ENCODE measurements at places on chromosomes 6 and 20.

DNA sequence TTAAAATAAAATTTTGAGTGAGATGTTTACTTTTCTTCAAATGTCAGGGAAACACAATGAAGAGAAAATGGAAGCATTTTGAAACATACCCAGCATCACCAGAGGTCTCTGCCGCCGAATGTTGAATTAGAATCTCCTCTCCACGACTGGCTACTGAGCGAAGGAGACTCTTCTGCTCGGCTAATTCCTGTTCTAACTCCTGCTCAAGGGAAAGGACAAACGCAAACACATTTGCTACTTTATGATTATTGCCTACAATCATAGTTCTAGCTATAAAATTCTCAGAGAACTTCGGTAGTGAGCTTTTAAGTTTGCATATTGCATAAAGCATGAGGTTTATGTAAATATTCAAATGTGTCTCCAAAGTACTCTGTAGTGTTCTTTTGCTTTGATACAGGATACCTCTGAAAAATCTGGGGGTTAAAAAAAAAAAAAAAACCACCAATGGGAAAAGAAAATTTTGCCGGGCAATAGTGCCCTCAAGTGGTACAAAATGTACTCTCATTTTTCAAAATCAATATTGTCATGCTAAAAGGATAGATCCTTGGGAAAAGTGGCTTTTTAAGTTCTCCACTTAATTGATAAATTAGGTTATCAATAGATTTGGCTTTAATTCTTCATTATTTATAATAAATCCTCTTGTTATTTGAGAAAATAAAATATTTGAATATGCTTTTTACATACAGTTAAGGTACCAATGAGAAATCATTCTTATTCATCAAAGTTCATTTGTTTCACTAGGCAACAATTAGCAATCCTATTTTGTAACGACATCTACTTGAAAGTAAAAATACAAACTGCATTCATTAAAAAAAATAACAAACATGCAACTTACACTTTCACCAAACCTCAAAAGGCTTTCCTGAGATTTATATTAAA, 369.0 kb downstream of the SYNE1 start:
- H3K4me3 ChIP-seq, result no peak overlapping the region
- H3K27me3 ChIP-seq, result no peaks in the 10 kb centered on the region
- peaks cover 3% of the 10 kb centered on the region for H3K4me1 ChIP-seq
- H3K27ac ChIP-seq, result no peak overlapping the region
- DNase-seq, result no peak

GRCh38 chr6:73309535-73309784, 44.6 kb downstream of the DPPA5 start:
- peaks cover 23% of the 10 kb centered on the region for H3K4me1 ChIP-seq
- H3K27me3 ChIP-seq, result peaks cover 44% of the 10 kb centered on the region
- H3K4me3 ChIP-seq, result peak overlapping the region; percentile 89
- H3K36me3 ChIP-seq, result no peaks in the 10 kb centered on the region
- DNase-seq, result no peak

DNA sequence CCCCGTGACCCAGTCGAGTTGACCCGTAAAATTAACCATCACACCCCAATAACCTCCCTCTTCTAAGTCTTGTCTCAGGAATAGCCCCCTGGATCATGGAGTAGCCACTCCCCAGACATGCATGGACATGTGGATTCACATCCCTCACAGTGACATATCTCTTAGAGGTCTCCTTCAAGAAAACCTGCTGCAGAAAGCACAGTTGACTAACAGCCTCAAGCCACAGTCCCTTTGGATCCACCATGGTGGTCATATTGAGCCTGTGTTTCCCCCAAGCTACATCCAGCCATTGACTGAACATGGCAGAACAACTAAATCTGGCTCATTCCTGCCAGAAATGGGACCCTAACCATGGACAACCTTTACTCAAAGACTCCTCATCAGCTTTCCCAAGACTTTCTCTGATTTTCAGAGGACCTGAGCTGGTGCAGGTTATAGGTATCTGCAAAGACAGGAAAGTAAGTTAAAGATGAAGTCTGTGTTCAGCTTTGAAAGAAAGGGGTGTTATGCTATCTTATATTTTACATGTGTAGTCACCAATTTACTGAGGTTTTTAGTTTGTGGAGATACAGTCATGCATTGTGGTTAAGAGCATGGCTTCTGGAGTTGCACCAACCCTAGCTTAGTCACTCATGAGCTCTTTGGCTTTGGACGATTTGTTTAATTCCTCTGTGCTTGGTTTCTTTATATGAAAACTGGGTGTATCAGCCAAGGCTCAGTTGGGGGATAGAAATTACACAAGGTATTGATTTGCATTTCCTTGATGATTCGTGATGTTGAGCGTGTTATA, 219.1 kb downstream of the MYLK4 start:
- no peaks in the 10 kb centered on the region for H3K36me3 ChIP-seq
- H3K27me3 ChIP-seq, result peaks cover 58% of the 10 kb centered on the region
- no peaks in the 10 kb centered on the region for H3K4me1 ChIP-seq

DNA sequence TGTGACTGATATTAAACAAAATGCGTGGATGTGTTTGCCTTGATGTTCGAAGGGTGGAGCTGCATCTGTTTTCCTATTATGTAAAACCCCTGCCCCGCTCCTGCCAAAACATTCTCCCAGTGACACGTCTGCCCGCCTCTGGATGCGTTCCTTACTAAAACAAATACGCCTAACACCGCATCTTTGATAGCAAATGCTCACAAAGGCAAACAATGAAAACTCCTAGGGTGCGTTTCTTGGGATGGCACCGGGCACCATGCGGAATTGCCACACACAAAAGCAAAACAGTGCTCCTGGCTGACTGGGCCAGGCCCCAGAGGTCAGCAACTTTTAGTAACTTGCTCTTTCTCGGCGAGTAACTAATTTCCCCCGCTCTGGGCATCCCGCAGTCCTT, 9.0 kb upstream of the FOXC1 start:
- no peak overlapping the region for H3K27ac ChIP-seq
- DNase-seq, result no peak
- no peak overlapping the region for H3K4me3 ChIP-seq
- H3K4me1 ChIP-seq, result peaks cover 7% of the 10 kb centered on the region

DNA sequence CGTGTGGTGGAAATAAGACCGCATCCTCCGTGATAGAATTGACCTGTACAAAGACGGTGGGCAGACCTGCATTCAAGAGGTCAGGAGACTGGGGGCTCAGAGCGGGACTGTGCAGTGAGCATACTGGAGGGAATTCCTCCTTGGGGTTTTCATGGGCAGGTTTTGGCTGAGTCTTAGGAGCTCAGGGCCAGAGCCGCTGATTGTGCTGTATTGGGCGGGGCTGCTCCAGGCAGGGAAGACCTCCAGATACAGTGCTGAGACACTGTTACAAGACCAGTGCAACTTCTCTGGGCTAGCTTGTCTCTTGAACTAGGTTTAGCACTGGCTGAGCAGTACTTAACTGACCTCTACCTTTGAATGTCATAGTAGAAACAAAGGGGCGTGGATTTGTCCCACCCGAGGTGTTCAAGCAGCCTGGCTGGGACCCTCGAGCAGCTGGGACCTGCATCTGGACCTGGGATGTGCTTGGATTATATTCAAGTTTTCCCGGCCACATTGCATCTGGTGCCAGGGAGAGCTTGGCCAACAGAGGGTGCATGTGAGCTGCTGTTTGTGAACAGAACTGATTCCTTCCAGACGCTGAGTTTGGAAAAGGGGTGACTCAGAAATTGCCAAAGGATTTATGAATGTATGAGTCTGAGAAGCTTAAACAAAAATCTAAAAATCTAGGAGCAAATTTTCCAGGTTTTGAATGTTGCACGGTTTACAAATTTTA, 33.4 kb upstream of the SLC22A1 start:
- peaks cover 29% of the 10 kb centered on the region for H3K4me1 ChIP-seq
- H3K4me3 ChIP-seq, result no peak overlapping the region
- no peaks in the 10 kb centered on the region for H3K27me3 ChIP-seq
- peak overlapping the region; percentile 34 for H3K27ac ChIP-seq
- H3K36me3 ChIP-seq, result peaks cover 67% of the 10 kb centered on the region
- DNase-seq, result no peak

DNA sequence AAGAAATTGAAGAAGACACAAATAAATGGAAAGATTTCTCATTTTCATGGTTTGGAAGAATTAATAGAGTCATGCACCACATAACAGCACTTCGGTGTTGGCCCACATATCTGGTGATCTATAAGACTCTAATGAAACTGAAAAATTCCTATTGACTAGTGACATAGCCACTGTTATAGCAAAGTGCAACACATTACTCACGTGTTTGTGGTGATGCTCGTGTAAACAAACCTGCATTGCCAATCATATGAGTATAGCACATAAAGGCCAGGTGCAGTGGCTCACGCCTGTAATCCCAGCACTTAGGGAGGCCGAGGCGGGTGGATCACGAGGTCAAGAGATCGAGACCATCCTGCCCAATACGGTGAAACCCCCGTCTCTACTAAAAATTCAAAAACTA, 84.4 kb upstream of the STMND1 start:
- peaks cover 25% of the 10 kb centered on the region for H3K27me3 ChIP-seq
- DNase-seq, result no peak
- H3K27ac ChIP-seq, result no peak overlapping the region
- H3K4me3 ChIP-seq, result no peak overlapping the region

DNA sequence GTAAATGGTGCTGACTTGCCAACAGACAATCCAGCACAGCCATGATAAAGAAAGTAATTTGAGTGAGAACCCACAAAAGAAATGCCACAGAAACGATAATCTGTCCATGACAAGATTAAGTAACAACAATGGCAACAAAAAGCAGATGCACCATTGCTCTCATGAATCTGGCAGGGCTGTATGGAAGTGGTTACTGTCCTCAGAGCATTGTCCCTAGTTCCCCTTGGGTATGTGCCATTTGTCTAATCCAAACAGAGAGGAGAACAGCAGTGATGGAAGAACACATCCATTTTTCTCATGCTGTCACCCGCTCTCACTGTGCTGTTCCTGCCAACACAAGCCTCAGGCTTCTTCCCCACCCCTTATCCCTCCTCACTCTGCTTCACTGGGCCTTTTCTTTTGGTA, 65.8 kb downstream of the REV3L start:
- no peak overlapping the region for H3K4me3 ChIP-seq
- no peak for DNase-seq
- H3K36me3 ChIP-seq, result peaks cover 3% of the 10 kb centered on the region
- no peak overlapping the region for H3K27ac ChIP-seq
- peaks cover 2% of the 10 kb centered on the region for H3K4me1 ChIP-seq
- H3K27me3 ChIP-seq, result no peaks in the 10 kb centered on the region

- H3K4me1 ChIP-seq, result peaks cover 6% of the 10 kb centered on the region
- no peak for DNase-seq
- H3K27me3 ChIP-seq, result no peaks in the 10 kb centered on the region
- H3K36me3 ChIP-seq, result peaks cover 36% of the 10 kb centered on the region
- H3K27ac ChIP-seq, result no peak overlapping the region
- H3K4me3 ChIP-seq, result no peak overlapping the region
These were observed 91.5 kb downstream of the SERAC1 start for GRCh38 chr6:158076548-158076947.

GRCh38 chr20:20083807-20084206, 31.5 kb downstream of the CFAP61 start:
- no peak overlapping the region for H3K27ac ChIP-seq
- peaks cover 10% of the 10 kb centered on the region for H3K27me3 ChIP-seq
- no peak for DNase-seq

- no peak overlapping the region for H3K4me3 ChIP-seq
- peaks cover 86% of the 10 kb centered on the region for H3K27me3 ChIP-seq
- H3K27ac ChIP-seq, result no peak overlapping the region
- H3K4me1 ChIP-seq, result peaks cover 4% of the 10 kb centered on the region
- H3K36me3 ChIP-seq, result no peaks in the 10 kb centered on the region
These were observed 41.9 kb upstream of the NR2E1 start for GRCh38 chr6:108123946-108124345.

- DNase-seq, result no peak
- H3K27ac ChIP-seq, result no peak overlapping the region
- H3K27me3 ChIP-seq, result no peaks in the 10 kb centered on the region
- H3K4me1 ChIP-seq, result no peaks in the 10 kb centered on the region
- no peaks in the 10 kb centered on the region for H3K36me3 ChIP-seq
- H3K4me3 ChIP-seq, result no peak overlapping the region
These were observed 303.0 kb downstream of the PAX1 start for GRCh38 chr20:22008456-22008855.

DNA sequence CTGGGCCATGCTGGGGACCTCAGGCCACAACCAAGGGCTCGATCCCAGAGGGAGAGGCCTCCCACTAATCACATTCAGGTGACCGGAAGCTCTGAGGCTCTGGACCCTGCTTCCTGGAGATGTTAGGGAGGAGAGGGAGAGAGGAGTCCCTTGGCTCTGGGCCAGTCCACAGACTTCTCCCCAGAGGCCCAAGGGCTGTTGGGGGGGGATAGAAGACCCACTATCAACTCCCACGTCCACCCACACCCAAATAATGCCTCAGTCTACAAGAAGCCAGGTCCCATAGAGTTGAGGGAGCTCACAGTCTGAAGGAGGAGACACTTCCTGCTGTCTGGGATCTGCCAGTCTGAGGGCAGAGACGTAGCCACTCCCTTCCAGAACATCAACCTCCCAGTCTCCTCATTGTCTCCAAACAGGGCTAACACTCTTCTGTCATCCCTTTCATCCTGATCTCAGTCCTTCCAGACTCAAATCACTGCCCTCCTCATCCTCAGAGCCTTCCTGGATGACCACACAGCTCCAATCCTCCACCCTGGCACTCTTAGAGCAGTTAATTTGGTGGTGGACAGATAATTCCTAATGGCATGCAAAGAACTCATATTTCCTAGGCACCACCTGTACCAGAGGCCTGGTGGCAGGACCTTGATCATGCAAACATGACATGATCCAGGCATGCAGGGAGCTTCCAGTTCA, 69.9 kb downstream of the MRPL14 start:
- no peak overlapping the region for H3K4me3 ChIP-seq
- peaks cover 11% of the 10 kb centered on the region for H3K4me1 ChIP-seq
- H3K36me3 ChIP-seq, result no peaks in the 10 kb centered on the region
- peaks cover 5% of the 10 kb centered on the region for H3K27me3 ChIP-seq

DNA sequence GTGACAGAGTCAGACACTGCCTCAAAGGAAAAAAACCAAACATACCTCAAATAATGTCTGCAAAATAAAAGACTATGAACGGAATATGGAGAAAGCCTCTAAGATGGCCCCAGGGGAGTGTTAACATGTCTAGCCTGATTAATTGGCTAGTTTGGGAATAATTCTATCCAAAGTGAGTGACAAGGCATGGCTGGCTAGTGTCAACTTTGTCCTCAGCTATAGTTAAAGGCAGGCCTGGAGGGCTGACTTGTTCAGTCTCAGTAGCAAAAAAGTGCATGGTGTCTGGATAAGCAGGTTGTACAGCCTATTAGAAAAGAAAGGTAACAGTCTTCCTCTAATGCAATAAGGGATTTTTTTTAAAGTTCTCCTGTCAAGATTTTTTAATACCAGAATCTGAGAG, 32.7 kb downstream of the GCNT2 start:
- DNase-seq, result no peak
- no peaks in the 10 kb centered on the region for H3K4me1 ChIP-seq
- peaks cover 2% of the 10 kb centered on the region for H3K36me3 ChIP-seq
- H3K27me3 ChIP-seq, result no peaks in the 10 kb centered on the region
- no peak overlapping the region for H3K4me3 ChIP-seq
- no peak overlapping the region for H3K27ac ChIP-seq

DNA sequence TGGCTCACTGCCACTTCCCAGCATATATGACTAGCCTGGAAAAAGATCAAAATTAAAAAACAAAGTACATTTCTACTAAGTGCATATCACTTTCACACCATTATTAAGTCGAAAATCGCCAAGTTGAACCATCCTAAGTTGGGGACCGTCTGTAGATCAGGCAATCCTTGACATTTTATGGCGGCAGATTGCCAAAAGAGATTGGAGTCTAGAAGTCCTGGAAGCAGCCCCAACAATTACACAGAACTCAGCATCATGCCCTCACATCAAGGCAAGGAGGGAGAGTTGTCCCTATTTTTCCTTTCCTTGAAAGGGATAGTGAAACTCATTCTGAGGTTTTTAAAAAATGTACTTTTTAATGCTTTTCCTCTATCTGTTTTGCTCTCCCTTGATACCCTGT, 30.7 kb downstream of the SLC22A3 start:
- DNase-seq, result no peak
- no peaks in the 10 kb centered on the region for H3K4me1 ChIP-seq
- no peak overlapping the region for H3K27ac ChIP-seq
- H3K36me3 ChIP-seq, result no peaks in the 10 kb centered on the region

All from activated naive CD8-positive, alpha-beta T cell treated with anti-CD3 and anti-CD28 coated beads, Interleukin-2, amount 50 U/mL, for 24 hours (primary cell).